Iris pigment epithelial cell (primary cell): ENCODE measurements at places on chromosomes 1 and 21.

DNA sequence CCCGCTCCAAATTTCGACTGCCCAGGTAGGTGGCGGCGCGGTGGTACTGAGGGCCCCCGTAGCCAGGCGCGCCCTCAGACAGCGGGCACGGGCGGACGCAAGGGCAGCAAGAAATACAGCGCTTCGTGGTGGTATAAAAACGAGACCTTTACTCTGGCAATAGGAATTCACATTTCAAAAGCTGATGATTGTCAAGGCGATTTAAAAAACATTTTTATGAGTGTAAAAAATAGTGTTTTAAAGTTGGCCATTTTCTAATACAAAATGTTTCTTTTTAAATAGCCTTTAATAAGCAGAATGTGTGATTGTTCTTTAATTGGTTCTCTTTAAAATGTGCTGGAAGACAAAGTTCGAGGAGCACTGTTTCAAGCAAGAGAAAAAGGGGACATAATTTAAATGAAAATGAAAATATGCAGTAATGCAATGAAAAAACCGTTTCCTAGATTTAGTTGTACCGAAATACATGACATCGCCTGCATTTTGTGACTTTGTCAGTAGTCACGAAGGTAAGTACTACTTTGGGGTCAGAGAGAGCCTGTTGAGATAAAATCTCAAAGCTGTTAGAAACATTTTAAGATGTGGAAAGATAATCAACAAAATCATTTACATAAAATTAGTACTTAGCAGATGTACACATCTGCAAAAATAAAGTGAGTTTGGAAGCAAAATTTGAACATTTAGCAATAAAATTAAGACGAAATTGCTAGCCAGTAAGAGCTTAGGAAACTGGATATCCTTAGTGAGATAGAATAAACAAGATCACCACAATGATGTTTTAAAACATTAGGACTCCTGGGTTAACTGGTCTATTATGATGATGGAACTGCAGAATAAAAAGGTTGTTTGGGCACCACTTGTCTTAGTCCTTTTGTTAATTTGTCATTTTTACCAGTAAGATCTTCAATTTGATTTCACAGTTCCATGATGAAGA, 1.1 kb upstream of the PSMG1 start:
- peak; percentile 25 for DNase-seq

DNA sequence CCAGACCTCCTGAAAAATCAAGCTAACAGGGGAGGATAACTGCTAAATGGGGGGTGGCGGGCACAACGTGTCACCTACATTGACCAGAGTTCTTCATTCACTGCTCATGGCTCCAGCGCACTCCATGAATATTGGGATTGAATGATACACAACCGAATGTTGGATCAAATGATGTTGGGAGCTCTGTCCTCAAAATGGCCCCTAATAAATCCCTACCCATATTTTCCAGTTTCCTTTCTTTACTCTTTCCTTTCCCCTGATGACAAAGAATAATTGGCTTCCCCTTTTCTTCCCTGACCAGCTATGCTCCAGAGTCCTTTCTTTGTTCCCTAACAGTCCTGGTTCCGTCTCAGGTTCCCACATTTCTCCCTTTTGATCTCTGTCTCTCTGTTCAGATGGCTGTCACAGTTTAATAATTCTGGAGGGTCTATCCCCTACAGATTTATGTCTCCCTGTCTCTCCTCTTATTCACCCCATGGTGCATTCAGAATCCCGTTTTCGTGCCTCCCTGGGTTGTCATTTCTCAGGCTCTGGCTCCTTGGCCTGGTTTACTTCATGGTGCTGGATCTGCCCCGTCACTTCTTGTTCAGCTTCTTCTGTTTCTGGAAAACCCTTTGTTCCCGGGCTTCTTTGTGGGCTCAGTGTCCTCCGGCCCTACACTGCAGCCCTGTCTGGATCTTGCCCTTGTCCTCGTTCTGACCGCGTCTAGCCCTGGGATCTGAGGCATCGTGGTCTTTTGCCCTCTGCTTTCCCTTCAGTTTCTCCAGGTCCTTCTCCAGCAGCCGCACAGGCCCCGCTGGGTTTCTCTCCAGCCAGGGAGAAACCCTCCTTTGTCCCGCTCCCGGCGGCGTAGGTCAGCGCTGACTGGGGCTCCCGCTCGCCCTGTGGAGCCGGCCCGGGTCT, 78.3 kb downstream of the NDUFS5 start:
- DNase-seq: peak; percentile 46

- DNase-seq: no peak
Observed at GRCh38 chr21:44911384-44912157, 9.1 kb downstream of the ITGB2 start.

DNA sequence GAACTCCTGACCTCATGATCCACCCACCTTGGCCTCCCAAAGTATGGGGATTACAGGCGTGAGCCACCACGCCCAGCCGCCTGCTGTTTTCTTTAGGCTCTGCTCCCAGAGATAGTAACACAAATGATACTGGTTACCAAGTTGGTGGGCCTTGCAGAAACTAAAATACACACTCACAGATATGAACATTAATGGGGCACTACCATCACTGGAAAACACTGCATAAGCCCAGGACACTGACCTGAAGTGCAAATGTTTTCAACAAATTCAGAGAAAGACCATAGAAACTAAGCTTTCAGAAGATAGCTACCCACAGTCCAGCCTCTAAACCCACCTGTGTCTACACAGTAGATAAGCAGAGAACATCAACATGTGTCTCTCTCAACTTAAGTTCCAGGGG, 180.5 kb downstream of the FCRL5 start:
- no peak for DNase-seq

- no peak for DNase-seq
Observed at GRCh38 chr1:100005424-100005823, 35.6 kb downstream of the SLC35A3 start.
